ENCODE measurements at places on chromosomes 3 and 15. TPM values are rescaled to one million over a fixed set of nuclear protein-coding genes. Genes with fewer than 3 reads are reported as not detected.

Gene CA12
- total RNA-seq = 0.20 TPM

GRCh38 chr15:99718421-99718820, 14.8 kb downstream of the LYSMD4 start:
- no peak for DNase-seq

GRCh38 chr3:164113371-164114332, 964.6 kb downstream of the SI start:
- no peak for DNase-seq

DNA sequence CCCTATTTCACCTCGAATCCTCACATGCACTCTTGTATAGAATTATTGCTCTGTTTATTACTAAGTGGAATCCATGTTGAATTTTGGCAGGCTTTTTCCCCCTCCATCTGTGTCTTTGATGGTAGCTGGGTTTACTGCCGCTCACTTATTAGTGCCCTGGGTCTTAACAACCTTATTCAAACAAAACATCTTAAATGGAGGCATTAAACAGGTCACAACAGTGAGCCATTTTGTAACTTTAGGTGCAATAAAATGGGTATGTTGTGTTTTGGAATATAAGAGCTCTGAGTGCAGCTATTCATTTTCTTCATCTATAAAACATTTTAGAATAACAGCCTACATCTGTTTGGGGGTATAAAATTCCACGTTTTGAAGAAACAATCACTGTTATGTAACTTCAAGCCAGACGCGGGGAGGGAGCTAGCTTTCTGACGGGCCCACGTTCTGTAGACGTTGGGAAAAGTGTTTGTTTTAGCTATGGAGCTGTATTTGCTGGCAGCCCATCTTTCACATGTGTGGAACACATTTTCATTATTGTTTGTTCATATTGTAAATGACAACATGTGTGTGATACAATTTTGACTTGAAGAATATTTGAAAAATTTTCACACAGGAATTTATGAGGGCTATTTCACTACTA, 122.0 kb downstream of the SLC25A26 start:
- no peak for DNase-seq

DNA sequence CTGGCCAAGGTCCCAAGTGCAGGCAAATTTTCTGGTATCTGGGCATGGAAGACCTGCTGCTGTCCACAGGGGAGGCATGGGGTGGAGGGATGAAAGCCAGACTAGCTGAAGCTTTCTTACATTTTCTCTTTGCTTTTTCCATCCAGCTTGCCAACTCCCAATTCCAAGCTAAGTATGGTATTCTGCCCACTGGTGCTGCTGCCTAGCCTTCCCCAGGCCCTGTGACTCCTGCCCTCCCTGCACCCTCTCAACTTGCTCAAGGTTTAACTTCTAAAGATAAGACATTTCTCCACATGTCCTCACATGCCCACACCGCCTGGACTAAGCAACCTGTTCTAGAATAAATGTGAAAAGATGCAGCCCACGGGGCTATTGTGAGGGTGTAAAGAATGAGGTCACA, 59.5 kb upstream of the HACD2 start:
- no peak for DNase-seq

DNA sequence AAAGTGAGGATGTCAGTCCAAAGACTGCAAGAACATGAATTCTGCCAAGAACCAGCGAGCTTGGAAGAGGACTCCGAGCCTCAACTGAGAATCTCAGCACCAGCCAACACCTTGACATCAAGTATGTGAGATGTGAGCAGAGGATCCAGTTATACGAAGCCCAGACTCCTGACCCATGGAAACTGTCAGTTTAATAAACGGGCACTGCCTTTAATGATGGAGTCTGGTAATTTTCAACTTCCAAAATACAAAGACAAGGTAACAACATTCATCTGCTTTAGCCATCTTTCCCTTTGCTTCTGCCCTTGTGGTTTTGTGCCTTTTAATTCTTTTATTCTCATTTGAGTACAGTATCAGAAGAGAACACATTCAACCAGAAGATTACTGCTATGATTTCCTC, 211.9 kb downstream of the ULK4 start:
- no peak for DNase-seq

Gene ACSBG1
- total RNA-seq = not detected

Gene CACNA1D
- 3.2 TPM for total RNA-seq

DNA sequence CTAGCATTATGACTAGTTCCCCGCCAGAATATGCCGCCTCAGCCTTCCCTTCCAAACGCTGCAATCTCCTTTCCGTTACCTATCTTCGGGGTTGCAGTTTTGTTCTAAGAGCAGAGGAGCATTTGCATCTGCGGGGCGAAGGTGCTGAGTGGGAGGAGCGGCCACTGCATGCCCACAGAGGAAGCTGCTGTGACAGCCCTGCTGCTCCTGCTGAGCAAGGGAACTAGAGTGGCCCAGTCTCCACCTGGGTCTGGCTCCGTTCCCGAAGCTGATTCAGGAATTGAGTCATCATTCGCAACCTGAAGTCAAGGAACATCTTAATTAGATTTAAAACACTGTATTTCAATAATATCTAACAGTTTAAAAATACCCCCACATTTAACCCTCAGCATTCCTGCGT, 98.2 kb upstream of the TJP1 start:
- DNase-seq = no peak

DNA sequence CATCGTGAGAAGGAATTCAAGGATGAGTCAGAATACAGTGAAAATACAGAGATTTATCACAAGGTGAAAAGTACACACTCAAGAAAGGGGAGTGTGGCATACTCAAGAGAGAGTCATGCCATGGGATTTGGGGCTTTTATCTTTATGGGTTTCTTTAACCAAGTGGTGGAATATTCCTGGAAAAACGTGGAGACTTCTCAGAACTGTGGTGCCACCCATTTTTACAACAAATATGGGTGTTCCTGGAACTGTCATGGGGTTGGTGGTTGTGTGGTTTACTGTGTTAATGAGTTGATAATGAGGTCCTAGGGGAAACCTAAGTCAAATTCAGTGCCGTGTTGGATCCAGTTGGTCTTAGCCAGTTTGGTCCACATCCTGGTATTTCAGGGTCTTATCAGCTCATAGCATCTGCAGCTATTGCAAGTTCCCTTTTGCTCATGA, 497.2 kb downstream of the GABRG3 start:
- DNase-seq = no peak

DNA sequence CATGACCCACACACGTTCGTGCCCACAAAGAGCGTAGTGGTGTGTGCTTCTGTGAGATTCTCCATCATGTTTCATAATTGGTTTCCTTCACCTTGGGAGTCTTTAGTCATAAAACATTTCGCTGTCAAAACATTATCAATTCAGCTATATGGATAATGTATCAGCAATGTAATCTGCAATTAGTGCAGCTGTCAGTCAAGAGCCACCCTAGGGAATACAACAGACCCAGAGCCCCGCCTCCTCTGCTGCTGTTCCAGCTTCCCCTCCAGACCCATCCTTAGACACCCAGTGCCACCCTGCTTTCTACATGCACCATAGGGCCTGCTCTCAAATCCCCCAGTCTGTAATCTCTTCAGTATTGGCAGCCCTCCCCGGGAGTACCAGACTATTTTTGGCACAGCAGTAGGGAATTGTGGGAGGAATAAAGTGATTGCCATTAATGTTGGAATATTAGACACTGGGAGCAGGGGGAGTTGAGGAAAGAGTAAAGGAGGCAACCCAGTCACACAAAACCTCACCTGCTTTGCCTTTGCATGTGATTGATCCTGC, 31.5 kb upstream of the C3orf80 start:
- no peak for DNase-seq

Gene MED12L
- 1.6 TPM for total RNA-seq

Gene GRK7
- not detected for total RNA-seq

- DNase-seq = no peak
Observed at GRCh38 chr15:34334672-34335071, 2.9 kb downstream of the SLC12A6 start.

GRCh38 chr3:139444446-139444845, 31.9 kb downstream of the RBP2 start:
- no peak for DNase-seq

DNA sequence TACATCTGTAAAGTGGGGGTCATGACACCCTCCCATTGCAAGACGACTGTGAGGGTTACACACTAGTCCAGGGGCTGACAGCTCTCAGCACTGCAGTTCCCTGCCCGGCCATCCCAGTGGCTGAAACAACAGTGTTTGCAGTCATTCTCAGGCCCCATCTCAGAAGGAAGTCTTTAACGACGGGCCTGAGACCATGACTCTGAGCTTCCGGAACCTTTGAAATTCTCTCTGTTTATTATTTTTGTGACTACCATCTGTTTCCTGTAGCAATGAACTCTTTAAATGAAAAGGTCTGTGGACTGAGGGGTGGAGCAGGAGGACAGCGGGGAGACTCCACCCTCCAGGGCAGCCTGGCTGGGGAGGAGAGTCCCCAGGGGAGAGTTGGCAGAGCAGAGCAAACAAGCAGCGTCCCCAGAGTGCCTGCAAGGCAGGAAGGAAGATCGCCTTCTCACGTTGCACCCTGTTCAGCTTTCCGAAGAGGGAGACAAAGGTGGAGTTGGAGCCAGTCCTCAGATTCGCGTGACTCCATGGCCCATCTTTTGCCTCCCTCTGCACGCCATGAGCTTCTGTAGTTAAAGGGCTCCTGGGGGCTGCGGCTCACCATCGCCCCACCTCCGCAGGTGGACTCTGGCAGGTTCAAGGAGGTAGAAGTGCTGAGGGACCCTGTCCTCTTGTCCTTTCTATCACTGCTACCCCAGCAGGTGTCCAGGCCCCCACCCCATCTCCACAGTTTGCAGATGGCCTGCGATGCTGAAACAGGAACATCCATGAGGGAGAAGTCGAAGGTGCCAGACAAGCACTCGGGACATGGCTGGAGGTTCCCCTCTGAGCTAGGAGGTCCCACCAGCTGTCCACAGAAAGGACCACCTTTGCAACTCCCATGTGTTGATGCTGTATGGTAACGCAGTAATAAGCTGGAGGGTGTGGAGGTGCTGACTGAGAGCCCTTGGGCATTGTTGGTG, 525.8 kb upstream of the PROK2 start:
- DNase-seq = peak; percentile 20

DNA sequence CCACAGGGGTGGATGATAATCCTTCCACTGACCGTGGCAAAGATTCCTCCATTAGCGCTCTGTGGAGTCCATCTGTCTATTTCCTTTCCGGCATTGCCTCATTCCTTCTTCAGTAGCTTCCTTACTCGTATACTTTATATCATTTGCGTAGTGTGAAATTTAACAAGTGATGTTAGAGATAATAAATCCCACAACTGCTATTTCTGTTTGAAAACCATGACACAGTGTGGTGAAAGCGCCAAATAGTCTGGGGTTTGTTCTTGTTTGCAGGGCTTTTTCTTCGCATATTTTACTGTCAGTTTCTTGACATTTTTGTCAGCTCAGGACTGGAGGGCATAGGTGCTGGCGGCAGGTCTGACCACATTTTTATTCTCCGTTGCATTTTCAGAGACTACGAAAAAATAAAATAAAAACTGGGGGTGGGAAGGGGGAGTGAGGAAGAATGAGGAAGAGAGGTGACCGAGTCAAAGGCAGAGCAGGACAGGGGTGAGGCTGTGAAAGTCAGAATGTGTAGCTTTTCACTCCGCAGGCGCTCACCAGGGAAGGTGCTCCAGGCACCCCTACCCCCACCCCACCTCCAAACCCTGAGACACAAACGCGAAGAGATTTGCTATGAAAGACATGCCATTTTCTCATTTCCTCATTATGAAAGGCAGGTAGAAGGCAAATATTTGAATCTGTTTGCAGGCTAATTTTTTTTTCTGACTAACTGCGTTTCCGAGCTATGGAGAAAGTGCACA, 965.0 kb downstream of the MCTP2 start:
- DNase-seq = no peak

Gene ZDHHC19
- total RNA-seq = 0.63 TPM

DNA sequence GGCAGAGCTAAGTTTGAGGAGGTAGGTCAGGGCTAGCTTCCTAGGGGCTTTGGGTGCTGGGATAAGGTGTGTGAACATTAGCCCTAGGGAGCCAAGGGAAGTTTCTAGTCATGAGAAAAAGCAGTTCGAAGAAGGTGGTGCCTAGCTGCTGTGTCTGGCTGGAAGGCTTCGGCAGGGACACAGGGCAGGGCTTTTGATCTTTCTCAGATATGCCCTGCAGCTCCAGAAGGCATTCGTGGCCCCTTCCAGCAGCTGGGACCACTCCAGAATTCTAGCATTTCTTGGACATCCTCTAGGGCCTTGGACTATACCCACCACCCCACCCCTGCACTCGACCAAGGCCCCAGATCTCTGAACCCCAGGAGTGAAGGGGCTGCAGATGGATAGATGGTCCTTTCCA, 88.6 kb downstream of the TOP2B start:
- DNase-seq = no peak

GRCh38 chr3:152174876-152175527, 93.7 kb upstream of the MBNL1 start:
- no peak for DNase-seq

- DNase-seq = peak; percentile 67
Observed at GRCh38 chr15:50353975-50354837, 792 bp downstream of the GABPB1 start.

- no peak for DNase-seq
Observed at GRCh38 chr15:60937278-60937677, 291.8 kb downstream of the RORA start.

GRCh38 chr3:58897646-58898045, 152.2 kb downstream of the CFAP20DC start:
- no peak for DNase-seq

Gene CHAC1
- 22.0 TPM for total RNA-seq

Gene MESP2
- not detected for total RNA-seq

Gene P2RY14
- 1.4 TPM for total RNA-seq

Gene IGSF11
- 0.38 TPM for total RNA-seq

DNA sequence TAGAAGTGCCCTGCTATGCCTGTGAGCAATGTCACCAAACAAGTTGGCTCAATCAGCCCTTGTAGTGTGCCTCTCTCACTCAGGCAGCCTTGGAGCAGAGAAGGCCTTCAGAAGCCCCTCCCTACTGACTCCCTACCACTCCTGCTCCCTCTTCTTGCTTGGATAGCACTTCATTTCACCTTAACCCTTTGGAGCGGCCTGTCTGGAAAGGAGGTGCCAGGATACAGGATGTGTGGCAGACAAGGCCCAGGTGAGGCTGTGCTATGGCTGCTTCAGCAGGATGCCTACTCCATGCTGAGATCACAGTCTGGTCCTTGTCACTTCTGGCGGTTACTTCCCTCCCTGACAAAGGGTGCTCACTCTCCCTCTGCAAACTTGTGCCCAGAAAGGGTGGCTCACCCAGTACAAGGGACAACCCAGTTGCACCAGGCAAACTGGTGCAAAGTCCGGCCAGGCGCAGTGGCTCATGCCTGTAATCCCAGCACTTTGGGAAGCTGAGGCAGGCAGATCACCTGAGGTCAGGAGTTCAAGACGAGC, 1.1 kb downstream of the MON1A start:
- DNase-seq = no peak
